ENCODE measurements at places on chromosomes 12 and 14.

DNA sequence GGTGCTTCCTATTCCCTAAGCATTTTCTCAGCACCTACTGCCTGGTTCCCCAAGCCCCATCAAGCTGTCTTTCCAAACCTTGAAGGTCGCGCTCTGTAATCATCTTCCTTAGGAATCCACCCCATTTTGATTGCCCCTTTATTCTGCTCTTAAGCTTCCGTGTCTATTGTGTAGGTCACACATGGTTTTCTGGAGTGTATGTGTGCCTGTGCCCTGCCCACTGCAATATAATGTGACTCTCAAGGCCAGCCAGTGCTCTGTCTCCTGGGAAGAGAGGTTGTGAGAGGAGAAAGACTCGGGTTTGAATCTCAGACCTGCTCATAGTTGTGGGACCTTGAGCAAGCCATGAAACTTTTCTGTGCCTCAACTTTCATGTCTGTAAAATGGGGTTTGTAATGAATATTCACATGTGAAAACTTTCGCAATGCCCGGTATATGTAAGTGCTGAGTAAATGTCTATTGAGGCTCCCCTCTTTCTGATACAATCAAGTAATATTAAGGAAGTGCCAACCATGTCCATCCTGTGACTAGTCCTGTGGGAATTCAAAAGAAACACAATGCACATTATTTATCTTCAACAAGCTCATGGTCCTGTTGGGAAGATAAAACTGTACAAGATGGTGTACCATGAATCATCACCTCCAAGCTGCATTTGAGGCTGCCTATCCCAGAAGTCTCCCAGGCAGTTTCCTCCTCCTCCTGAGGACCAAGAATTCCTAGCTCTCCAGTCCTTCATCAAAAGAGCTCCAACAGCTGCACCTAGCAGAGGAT is 774 bp upstream of the KRT75 start:
- DNase-seq, result no peak

DNA sequence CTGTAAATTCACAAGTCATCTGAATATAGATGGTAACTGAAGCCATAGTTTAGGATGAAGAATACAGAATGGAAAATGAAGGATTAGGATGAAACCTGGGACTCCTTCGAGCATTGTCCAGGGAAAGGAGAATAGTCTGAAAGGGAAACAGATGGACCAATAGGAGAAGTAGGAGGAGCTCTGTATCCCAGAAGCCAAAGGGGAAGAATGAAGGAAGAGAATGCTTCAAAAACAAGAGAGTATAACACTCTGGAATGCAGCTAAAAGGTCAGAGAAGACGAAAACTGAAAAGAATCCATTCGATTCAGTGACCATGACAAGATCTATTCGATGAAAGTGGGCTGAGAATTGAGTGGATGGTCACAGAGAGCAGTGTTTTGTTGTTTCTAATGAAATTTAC is 1.0 kb downstream of the GMFB start:
- no peak for DNase-seq

- DNase-seq, result no peak
These were observed 13.4 kb upstream of the KLHL42 start for GRCh38 chr12:27766587-27766986.

- no peak for DNase-seq
These were observed 72.7 kb downstream of the WDR20 start for GRCh38 chr14:102212356-102212755.

GRCh38 chr12:40907115-40907527 is 214.9 kb downstream of the CNTN1 start:
- no peak for DNase-seq

DNA sequence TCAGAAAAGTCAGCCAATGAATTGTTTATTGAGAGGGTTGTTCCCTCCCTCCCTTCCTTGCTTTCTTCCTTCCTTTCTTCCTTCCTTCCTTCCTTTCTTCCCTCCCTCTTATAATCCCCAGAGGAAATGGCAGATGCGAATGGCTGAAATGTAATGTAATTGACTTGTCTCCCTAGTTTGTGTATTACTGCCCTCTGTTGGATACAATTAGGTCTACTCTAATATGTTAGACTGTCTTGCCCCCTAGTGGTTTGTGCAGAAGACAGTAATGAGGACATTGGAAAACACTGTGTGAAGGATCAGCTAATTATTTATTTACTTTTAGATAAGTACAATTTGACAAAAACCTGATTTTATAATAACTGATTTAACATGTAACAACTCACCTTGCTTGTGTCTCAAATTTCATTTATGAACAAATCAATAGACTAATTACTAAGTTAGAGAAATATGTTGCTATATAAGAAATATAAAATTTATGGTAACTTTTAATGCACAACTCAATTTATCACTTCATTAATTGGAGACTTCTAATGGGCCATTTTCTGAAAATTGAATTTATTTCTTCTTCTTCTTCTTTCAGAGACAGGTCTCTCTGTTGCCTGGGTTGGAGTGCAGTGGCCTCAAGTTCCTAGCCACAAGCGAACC is 229.8 kb upstream of the LRIG3 start:
- DNase-seq, result peak; percentile 23

DNA sequence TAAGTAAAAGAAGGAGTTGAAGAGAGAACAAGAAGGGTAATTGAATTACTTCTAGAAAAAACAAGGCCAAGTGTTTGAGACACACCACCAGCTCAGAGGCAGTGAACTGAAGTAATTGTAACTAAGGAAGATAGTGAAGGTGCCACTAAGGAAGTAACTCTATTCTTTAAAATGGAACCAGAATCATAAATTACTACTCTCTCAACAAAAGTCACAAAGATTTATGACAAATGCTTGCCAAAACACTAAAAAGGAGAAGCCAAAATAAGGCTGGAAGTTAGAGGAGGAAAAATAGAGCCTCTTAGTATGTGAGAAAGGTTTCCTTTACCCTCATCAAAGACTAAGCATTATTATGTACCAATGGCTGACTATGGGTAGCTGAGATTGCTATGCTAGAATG is 208.5 kb downstream of the MDGA2 start:
- no peak for DNase-seq

DNA sequence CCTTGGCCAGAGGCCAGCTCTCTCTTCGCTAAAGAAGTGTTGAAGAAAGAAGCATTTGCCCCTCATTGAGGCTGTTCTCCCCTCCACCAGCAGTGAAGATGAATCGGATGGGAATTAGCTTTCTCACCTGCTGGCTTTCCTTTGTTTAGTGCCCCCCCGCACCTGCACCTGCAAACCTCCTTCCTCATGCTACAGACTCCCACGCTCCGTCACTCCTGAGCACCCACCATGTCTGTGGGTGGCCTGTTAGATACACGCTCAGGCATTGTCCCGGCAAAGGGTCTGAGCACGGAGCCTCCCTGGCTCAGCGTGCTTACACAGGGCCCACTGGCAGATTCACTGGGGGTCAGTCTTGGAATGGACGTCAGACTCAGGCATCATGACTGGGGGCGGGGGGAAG is 121.6 kb downstream of the GLT1D1 start:
- DNase-seq, result no peak

DNA sequence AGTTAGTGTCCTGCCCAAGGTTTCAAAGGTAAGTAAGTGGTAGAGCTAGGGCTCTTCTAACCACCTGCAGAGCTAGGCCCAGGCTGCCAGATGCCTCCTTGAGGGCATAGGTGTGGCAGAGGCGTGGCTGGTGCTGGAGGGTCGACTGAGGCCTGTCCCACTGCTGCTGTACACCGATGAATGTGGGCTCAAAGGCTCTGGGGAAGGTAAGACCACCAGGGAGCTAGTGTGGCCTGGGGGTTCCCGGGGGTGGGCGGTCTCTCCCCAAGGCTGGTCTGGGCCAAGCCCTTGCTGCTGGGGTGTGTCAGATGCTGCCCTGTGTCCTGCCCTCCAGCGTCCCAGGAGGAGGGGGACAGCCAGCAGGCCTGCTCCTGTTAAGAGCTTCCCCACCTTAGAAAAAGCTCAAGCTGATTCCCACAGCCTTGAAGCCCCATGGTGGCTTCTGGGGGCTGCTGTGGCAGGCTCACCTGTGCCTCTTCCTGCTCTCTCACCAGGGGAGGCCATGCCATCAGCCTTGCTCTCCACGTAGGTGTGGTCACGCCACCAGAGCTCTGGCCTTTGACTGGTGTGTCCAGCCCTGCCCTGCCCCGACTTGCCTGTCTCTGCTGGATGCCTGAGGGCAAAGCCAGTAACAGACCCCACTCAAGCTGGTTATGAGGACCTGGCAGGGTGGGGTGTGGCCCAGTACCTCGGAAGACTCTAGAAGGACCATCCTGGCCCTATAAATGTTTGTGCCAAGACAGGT is 36.8 kb downstream of the SH2B3 start:
- DNase-seq, result no peak

DNA sequence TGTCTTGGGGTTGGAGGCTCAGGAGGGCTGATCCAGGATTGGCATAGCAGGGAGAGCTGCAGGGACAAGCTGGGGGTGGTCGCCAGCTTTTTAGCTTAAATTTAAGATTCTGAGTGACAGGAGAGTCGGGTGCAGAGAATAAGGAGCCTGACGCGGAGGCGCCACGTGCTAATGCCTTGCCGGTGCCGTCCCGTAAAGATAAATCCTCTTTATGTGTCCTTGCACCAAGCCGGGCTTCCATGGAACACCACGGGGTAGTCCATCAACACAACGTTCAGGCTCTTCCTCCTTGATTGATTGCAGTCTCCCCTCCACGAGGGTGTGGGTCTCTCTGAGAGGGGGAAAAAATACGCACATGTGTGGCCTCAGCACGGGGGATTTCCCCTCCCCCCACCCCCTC is 3.9 kb downstream of the DLK1 start:
- no peak for DNase-seq

GRCh38 chr12:95733141-95733825 is 57.3 kb downstream of the NTN4 start:
- no peak for DNase-seq

DNA sequence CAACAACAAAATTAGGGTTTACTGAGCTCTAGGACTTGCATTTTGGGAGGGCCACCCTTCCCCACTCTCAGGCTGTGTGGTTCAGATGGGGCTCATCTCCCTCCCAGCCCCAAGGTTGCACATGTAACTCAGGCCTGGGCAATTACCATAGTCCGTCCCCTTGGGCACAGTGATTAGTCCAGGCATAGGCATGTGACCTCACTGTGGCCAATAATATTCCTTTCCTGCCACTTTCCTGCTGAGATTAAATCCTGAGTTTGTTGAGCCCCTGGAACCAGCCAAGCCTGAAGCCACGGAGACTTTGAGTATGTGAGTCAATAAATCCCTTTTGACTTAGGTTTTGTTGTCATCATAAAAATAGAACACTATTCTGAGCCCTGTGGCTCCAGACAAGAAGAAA is 113.0 kb downstream of the AACS start:
- no peak for DNase-seq

GRCh38 chr12:93855261-93855660 is 178.1 kb downstream of the CRADD start:
- no peak for DNase-seq

- DNase-seq, result no peak
These were observed at the start of gene REP15 for GRCh38 chr12:27696293-27696652. Gene REP15 (plus strand): TSS chr12:27696447. CDS start chr12:27696563, 116 bp downstream.

DNA sequence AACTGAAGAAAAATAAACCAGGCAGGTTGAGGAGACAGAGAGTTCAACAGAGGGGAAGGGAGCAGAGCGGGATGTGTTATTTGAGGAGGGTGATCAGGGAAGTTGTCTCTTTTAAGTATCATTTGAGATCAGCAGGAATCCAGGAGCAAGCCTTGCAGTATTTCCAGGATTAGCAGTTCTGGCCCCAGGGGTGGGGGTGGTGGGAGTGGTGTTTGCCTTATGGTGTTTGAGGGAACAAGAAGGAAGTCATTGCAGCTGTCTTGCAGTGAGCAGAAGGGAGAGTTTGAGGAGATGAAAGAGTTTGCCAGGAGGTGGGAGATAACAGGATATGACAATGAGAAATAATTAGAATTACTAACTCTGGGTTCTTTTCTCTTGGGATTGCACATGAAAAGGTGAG is 418.6 kb downstream of the NELL2 start:
- no peak for DNase-seq

DNA sequence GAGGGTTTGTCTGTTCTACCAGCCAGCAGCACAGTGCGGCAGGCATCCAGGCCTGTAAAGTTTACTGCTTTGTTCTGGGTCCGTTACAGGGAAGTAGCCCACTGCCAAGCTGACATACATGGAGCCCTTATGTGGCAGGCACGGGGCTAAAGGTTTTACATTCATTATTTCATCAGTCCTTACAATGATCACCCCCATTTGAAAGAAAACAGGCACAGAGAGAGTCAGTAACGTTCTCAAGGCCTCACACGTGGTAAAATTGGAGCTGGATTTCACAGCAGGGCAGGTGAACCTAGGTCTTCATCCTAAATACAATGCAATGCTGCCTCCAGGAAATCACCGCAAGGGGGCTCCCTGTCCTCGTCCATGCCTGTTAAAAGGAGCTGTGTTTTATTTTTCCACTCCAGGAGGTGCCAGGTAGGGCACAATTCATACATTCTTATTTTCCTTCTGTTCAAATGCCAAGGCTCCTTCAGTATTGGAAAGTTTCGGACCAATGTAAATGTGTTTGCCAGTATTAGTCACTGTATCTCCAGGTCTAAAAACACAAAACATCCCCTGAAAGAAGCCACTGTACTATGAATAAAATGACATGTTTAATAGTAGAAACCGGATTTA is 172.2 kb upstream of the GZMB start:
- DNase-seq, result peak; percentile 42

DNA sequence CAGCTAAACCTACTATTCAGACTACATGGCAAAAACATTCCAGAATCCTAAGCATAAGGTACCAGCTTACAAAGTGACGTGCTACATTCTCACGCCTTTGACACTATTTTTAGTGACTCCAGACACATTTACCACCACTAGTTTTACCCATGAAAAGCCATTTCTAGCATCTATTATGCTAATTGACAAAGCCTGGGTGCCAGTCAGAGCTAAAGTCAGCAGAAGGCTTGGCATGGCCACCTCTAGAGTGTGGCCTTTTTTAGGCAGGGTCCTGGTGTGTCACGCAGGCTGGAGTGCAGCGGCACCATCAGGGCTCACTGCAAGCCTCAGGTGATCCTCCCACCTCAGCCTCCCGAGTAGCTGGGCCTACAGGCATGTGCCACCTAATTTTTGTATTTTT is 75.7 kb downstream of the NT5DC3 start:
- DNase-seq, result no peak

- peak; percentile 35 for DNase-seq
These were observed 100.1 kb downstream of the PAH start for GRCh38 chr12:102816816-102817434.

DNA sequence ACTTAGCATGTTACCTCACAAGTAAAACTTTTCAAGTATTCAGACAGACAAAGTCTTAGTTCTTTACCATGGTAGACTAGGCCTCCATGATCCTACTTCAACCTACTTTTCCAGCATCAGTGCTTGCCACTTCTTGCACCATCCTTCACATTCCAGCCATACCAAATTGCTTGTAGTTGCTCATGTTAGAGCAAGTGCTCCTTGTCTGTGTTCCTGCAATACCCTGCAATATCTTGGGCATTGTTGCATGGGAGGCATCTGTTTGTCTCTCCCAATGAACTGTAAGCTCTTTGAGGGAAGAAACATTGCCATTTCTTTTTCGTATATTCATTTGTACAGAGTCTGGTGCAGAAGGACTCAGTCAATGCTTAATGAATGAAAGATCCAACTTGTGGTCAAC is 78.0 kb downstream of the SRGAP1 start:
- DNase-seq, result no peak

GRCh38 chr12:44827832-44828438 is 48.2 kb downstream of the NELL2 start:
- DNase-seq, result no peak
